ENCODE measurements at places on chromosomes 3 and 15.

DNA sequence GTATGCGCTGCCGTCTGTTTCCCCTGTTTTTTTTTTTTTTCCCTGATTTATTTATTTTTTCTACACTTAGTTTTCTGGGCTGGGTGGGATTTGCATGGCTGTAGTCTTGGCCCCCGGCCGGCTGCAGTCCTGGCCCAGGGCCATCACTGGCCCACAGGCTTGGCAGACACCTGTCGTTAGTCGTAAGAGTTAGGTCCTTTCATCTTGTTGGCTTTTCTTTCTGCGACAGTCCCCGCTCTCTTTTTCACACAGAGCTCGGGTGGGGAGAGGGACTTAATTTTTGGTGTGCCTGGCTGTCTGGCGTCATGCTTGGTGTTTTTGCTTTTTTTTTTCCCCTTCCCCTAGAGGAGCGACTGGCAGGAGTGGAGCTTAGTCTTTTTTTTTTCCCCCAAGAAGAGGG lies 183.4 kb downstream of the KLF13 start:
- no peak for DNase-seq

- DNase-seq, result no peak
Observed at GRCh38 chr15:63722204-63722808, 111.4 kb downstream of the HERC1 start.

GRCh38 chr15:40743921-40744814 lies 10.9 kb downstream of the RMDN3 start:
- no peak for DNase-seq

GRCh38 chr3:41600616-41601015 lies 361.3 kb downstream of the ULK4 start:
- no peak for DNase-seq

GRCh38 chr3:111846039-111846438 lies 13.0 kb upstream of the PHLDB2 start:
- DNase-seq, result no peak

DNA sequence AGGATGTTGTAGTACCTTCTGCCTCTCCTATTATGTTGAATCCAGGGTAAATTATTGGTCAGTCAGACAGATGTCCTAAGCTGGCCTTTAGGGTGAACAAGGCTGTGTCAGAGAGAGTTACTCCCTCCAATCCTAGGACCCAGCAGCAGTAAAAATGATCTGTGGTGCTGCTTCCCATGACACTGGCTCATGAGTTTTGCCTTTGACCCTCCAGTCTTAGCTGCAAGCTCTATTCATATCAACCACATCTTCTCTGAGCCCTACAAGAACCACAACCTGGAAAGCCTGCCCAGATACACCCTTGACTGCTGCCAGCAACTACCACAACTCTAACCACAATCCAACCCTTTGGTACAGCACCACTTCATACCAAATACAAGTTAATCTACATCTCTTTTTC lies 27.2 kb upstream of the PHLDB2 start:
- DNase-seq, result no peak
